ENCODE measurements at places on chromosomes 13 and 19.

DNA sequence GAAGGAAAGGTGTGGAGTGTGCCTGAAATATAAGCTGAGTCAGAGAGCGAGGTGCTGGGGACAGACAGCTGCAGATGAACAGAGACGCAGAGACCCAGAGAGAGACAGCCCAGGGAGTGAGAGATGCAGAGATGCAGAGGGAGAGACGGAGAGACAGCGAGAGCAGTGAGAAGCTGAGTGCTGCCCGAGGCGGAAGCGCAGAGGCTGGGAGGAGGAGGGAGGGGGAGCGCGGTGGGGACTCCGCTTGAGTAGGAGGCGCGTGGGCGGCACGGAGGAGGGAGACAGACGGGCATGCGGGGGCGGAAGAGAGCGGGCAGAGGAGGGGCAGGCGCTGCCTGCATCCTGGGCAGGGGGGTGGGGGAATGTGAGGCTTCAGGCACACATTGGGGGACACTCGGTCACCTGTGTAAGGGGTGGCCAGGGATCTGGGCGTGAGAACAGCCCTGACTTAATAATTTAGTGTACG is 25.7 kb downstream of the SLC8A2 start:
- DNase-seq, result peak; percentile 33

DNA sequence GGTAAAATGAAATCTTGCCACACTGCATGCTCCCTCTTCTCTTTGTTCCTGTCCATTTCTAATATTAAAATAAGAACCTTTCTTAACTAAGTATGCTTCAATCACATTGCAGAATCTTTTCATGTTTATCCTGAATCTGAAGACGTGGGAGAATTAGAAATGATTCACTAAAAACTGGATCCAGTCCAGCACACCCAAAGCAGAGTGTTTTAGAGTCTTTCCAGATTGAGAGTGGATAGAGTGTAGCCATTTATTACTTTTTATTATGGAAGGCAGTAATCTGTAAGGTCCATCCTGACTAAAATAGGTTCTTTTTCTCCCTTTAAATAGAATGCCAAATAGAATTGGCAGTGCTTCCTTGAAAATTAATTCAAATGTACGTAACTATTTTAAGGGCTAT is 453.5 kb downstream of the TDRD3 start:
- DNase-seq, result no peak

GRCh38 chr13:98538876-98539275 is 38.0 kb downstream of the STK24 start:
- DNase-seq, result no peak

GRCh38 chr13:51838240-51838846 is 6.6 kb downstream of the TMEM272 start:
- no peak for DNase-seq

DNA sequence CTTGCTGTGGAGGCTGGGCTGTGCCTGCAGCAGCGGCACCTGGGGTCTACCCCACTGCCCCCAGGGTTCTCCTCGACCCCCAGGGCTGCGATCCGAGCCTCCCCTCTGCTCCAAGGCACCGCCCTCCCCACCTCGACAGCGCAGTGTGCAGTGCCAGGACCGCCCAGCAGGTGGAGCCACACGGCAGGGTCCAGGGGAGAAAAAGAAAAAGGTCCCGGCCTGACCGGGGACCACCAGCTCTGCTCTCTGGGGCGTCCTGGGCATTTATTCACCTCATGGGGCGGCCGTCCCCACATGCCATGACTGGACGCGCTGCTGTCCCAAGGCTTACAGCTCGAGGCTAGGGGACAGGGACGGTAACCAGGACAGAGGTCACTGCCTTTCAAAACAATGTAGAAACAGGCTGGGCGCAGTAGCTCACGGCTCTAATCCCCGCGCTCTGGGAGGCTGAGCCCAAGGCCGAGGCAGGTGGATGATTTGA is 10.6 kb downstream of the REXO1 start:
- DNase-seq, result no peak

DNA sequence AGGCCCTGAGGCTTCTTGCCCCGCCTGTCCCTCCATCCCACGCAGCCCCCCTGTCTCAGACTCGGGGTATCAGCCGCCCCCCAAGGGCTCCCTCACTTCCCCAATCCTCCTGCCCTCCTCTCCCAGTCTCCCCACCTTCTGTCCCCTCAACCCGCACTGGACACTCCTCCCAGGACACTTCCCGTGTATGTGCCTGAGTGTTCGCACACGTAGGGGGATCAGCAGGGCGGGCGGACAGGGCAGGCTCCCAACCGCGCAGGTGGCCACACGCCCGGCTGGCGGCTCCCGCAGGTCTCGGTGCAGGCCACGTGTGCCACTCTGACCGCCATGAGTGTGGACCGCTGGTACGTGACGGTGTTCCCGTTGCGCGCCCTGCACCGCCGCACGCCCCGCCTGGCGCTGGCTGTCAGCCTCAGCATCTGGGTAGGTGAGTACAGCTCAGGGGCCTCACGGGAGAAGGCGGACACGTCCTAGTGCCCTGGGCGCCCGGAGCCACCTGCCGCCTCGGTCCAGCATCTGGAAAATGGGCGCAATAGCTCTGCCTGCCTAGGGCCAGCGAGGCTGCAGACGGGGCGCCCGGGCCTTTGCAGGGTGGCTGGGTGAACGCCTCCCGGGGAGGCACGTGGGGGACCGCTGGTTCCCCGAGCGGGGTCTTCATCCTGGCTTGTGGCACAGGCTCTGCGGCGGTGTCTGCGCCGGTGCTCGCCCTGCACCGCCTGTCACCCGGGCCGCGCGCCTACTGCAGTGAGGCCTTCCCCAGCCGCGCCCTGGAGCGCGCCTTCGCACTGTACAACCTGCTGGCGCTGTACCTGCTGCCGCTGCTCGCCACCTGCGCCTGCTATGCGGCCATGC is 2.3 kb downstream of the KISS1R start:
- DNase-seq, result no peak

DNA sequence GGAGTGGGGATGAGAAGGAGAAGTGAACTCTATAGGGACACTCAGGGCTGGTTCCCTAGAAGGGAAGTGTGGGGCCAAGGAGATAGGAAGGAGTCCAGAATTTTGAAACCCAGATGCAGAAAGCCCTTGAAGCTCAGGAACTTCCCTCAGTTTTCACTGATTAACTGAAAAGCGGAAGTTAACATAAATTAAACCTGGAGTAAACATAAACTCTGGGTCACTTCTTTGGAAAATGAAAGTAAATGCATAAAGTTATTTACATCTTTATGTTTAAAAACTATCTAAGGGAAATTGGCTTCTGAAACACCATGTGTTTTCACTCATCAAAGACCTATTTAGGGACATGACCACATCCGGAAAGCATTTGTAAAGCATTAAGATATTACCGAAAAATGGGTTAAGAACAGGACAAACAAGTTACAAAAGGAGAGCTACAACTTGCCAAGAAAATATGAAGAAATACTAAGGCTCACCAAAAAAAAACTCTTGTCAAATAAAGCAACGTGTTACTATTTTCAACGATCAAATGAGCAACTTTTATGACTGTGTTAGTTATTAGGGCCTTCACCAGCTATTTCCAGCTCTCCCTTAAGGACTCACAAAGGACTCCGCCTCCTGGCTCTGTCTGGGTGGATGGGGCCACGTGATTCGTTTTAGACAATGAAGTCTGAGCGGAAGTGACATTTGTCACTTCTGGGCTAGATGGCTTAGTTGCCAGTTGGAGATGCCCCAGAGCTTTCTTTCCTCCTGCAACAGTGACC is 439.1 kb upstream of the ZNF507 start:
- no peak for DNase-seq

GRCh38 chr19:4970558-4971423 is 1.9 kb downstream of the KDM4B start:
- no peak for DNase-seq

GRCh38 chr13:23883255-23883654 is 5.9 kb downstream of the MIPEP start:
- DNase-seq, result no peak

GRCh38 chr13:27635266-27635665 is 13.6 kb downstream of the POLR1D start:
- DNase-seq, result no peak

DNA sequence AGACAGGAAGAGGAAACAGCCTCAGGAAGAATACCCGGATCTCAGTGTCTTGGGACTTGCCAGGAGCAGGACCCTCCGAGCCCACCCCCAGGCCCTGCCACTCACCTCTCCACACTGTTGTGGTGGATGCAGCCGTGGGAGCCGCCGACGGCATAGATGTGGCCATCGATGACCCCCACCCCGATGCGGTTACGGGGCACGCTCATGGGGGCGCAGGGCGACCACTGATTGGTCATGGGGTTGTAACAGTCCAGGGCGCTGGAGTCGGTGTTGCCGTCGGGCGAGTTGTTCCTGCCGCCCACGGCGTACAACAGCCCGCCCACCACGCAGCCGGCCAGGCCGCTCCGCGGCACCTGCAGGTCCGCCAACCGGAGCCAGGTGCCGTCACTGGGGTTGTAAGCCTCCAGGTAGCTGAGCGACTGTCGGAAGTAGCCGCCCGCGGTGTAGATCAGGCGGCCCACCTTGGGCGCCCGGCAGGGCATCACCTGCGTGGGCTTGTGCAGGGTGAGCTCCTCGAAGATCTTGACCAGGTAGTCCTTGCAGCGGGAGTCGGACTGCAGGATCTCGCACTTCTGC is 11.6 kb downstream of the KEAP1 start:
- no peak for DNase-seq

DNA sequence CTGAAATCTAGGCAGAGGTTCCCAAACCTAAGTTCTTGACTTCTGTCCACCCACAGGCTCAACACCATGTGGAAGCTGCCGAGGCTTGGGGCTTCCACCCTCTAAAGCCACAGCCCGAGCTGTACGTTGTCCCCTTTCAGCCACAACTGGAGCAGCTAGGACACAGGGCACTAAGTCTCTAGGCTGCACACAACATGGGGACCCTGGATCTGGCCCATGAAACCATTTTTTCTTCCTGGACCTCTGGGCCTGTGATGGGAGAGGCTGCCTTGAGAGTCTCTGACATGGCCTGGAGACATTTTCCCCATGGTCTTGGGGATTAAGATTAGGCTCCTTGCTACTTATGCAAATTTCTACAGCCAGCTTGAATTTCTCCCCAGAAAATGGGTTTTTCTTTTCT is 118.4 kb downstream of the GPC5 start:
- DNase-seq, result no peak

GRCh38 chr13:26253262-26253786 is 605 bp upstream of the CDK8 start:
- DNase-seq, result no peak

GRCh38 chr19:40813182-40813581 is 14.2 kb downstream of the EGLN2 start:
- no peak for DNase-seq

DNA sequence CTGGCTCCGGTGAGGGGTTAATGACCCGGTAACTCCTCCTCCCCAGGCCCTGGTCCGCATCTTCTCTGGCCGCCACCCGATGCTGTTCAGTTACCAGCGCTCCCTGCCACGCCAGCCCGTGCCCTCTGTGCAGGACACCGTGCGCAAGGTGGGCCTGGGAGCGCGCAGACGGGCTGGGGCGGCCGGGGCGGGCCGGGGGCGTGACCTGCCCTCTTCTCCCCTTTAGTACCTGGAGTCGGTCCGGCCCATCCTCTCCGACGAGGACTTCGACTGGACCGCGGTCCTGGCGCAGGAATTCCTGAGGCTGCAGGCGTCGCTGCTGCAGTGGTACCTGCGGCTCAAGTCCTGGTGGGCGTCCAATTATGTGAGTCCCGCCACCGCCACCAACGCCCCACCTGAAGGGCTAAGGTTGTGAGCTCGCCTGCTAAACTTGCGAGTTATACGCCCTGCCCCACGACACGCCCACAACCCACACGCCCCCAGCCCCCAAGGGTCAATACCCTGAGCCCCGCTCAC is 10.4 kb downstream of the CPT1C start:
- no peak for DNase-seq

- no peak for DNase-seq
Measured at GRCh38 chr13:112465251-112466131, 89.3 kb downstream of the SPACA7 start.

GRCh38 chr19:2374808-2375207 is 14.7 kb downstream of the TMPRSS9 start:
- DNase-seq, result no peak

GRCh38 chr13:26847281-26847680 is 86.7 kb upstream of the GPR12 start:
- DNase-seq, result no peak

DNA sequence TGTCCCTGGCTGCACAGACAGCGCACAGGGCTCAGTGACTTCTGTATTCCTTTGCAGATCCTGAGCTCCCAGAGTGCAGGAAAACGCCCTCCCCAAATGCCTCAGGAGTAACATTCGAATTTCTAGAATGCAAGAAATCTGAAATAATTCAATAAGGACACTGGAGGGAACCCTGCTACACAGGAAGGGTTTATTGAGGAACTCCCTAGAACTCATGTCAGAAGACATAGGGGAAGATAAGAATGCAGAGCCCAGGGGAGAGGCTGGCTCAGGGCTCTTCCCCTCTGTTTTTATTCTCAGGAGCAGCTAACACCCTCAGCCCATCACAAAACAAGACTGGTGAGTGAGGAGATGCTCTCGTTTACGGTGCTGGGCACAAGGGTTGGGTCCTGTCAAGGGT is 6.8 kb downstream of the LILRA1 start:
- no peak for DNase-seq

GRCh38 chr13:65913173-65913572 is 1317.0 kb downstream of the PCDH9 start:
- no peak for DNase-seq

DNA sequence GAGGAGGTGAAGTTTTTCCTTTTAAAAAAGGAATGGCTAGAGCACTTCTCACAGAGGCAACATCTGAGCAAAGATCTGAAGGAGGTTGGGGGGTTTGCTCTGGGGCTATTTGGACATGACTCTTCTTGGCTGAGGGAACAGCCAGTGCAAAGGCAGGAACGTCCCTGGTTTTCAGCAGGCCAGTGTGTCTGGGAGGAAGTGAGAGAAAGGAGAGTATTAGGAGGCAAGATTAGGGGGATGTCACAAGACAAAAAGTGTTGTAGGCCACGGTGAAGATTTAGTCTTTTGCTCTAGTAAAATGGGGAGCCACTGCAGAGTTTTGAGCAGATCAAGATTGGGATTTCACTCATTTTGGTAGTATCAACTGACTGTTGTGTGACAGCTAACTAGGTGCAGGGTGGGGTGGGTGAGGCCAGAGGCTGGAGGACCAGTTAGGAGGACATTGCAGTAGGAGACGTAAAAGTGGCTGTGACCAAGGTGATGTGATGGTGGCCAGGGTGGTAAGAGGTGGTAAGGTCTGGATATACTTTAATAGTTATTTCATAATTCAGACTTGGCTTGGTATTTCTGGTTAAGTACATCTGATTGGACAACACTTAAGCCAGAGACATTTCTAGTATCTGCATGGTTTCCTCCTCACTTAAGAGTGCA is 40.6 kb downstream of the WDFY2 start:
- no peak for DNase-seq

- DNase-seq, result no peak
Measured at GRCh38 chr13:113860665-113861432, 3.0 kb downstream of the GAS6 start.
